Left ventricle myocardium superior (tissue), 1 donor: ENCODE measurements at places on chromosomes 3 and 15. TPM values are rescaled to one million over a fixed set of nuclear protein-coding genes. Genes with fewer than 3 reads are reported as not detected.
A peak's percentile ranks its signal among the peaks of the same experiment; 100 is the strongest.

GRCh38 chr15:86555939-86556338 lies 476.3 kb downstream of the AGBL1 start:
- DNase-seq = no peak

GRCh38 chr15:96428742-96429141 lies 98.2 kb downstream of the NR2F2 start:
- DNase-seq = no peak

DNA sequence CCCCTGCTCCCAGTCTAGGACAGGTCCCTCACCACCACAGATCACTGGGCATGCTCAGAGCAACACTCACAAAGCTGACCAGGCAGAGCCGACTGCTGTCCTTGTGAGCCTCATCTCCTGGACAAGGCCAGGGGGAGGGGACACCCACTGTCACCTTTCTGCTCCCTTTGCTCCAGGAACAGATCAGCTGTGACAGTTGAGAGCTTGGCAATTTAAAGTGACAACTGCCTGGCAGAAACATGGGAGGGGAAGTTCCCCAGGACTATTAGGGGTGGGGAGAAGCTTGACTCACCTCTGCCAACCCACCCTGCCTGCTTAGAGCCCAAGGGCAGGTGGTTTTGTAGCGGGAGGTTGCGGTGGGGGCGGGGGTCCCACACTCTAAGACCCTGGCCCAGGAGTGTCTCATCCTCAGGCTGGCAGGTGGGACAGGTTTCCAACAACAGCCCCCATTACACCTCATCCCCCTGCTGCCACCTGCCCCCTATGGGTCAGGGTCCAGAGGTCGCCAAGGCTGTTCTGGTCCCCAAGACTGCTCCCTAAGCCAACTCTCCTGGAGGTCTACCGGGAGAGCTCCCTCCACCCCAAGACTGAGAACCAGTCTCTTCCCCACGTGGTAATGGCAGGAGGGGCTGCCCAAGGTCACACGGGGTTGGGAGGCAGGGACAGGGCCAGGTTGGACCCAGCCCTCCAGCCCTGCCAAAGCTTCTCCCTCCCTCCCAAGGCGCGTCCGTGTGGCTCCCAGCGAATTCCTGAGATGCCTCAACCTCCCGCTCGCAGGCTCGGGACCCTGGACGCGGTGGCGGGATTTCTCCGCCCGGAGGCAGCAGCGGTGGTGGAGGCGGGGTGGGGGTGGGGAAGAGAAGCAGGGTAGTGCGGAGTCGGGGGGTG lies 80.4 kb downstream of the IQSEC1 start:
- DNase-seq = peak; percentile 75

DNA sequence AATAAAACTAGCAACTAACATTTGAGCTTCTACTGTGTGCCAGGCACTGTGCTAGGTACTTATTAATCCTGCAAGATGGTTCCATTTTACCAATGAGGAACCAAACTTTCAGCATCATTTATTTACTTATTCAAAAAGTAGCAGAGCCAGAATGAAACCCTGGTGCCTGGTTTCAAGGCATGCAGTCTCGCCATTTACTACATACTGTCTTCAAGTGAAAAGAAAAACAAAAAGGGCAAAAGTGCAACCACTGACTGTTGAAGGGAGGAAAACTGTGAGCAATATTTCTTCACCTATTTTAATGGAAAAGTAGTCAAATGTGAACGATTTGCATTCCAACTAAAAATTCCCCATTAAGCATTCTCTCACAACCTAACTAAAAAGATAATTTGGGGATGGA lies 8.7 kb downstream of the DCUN1D1 start:
- no peak for DNase-seq

AMOTL2 gene
- total RNA-seq = 53.9 TPM

DNA sequence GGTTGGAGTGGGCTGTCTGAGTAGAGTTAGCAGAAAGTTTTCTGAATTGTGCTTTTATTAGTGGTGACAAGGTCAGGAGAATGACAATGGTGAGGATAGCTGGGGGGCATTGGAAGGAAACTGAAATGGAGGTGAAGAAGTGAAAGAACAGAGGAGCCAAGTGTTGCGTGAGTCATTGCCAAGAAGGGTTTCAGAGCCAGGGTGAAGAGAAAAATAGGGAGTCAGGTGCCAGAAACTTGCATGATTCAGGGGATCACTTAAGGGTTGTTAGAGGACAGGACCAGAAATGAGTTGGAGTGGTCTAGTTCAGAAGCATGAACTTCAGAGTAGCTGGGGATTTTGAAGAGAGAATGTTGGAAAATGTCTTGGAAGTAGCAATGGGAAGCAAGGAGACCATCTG lies 86.0 kb upstream of the GALNT15 start:
- no peak for DNase-seq

DNA sequence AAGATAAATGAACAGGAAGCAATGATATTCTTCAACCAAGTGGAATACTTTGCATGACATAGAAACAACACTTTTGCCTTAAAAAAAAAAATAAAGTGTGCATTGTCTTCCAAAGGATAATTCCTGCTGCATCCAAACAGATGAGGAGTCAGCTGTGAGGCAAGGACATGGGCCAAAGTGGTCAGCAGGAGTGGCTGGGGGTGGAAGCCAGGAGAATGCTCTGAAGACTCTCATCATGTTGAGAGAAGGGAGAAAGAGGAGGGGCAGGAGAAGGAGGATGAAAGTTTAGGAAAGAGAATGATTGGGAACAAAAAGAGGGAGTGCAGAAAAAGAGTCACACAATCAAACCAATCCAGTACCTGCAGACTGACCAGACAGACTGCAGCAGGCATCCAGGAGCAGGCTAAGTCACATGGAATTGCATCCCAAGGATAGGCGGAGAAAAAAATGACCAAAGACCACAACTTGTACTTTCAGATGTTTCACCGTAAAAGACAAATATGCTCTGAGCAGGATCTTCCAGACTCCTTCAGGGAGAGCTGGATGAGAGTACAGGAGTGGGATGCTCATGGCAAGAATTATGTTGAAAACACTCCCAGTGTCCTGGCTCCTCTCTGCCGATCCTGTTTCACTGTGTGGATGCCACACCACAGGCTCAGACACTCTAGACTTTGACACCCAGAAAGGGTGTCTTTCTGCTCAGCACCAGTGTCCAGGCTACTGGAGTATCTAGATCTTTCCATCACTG lies 11.9 kb downstream of the ABI3BP start:
- no peak for DNase-seq

MYO5C gene
- total RNA-seq = 2.1 TPM

DNA sequence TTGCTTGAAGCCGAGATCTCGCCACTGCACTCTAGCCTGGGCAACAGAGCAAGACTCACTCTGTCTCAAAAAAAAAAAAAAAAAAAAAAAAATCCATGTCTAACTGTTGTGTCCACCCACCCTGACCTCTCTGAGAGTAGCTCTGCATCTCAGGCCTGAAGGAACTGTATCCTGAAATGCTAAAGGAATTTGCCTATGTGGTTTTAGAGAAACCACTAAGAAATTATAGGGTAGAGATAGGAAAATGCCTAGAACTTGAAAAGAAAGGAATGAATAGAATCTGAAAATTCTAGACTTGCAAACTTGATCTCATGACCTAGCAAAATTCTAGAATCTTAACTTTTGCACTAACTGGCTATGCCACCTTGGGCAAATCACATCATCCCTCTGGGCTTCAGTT lies 217.5 kb upstream of the ROPN1 start:
- no peak for DNase-seq

GRCh38 chr15:100355342-100355741 lies 13.6 kb upstream of the ADAMTS17 start:
- DNase-seq = no peak

DNA sequence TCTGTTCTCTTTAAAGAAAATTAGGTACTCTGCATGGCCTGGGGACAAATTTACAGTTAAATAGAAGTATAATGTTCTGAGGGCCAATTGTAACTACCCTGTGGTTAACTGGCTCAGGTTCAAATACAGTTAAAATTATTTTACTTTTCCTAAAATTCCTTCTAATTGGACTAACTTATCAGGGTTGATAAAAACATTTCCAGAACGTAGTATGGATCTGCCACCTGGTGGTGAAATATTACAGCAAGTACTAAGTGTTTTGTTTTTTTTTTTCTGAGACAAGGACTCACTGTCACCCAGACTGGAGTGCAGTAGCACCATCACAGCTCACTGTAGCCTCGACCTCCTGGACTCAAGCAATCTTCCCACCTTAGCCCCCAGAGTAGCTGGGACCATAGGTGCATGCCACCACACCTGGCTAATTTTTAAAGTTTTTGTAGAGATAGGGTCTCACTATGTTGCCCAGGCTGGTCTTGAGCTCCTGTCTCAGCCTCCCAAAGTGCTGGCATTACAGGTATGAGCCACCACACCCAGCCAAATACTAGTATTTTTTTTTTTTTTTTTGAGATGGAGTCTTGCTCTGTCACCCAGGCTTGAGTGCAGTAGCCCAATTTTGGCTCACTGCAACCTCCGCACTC lies 29.2 kb downstream of the NEO1 start:
- DNase-seq = no peak

- DNase-seq = no peak
These were observed 24.4 kb upstream of the ZBTB38 start for GRCh38 chr3:141343865-141344271.

LRIG1 gene
- total RNA-seq = 104 TPM

IL5RA gene
- total RNA-seq = 0.17 TPM

- peak; percentile 55 for DNase-seq
These were observed 98.6 kb downstream of the ARNT2 start for GRCh38 chr15:80502782-80503181.

SEMA3G gene
- total RNA-seq = 9.1 TPM

BTBD1 gene
- total RNA-seq = 155 TPM

CDV3 gene
- 159 TPM for total RNA-seq

DNA sequence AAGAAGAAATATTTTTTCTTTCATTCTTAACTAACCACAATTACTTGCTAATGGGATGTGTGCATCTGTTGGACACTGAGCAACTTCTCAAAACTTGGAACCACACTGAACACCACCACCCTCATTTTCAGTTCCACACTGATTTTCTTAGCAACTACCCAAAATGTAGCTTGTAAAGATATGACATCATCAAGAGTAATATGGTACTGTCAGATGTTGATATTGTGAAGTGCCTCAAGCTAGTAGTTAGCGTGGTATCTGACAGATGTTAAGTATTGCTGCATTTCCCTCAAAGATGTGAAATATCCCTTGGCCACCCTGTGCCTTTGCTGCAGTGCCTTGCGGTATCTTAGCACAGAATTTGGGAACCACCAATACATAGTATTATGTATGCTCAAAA lies 9.3 kb downstream of the RFTN1 start:
- no peak for DNase-seq

GRCh38 chr15:40333922-40334492 lies 6.7 kb downstream of the CCDC9B start:
- DNase-seq = peak; percentile 79

DNA sequence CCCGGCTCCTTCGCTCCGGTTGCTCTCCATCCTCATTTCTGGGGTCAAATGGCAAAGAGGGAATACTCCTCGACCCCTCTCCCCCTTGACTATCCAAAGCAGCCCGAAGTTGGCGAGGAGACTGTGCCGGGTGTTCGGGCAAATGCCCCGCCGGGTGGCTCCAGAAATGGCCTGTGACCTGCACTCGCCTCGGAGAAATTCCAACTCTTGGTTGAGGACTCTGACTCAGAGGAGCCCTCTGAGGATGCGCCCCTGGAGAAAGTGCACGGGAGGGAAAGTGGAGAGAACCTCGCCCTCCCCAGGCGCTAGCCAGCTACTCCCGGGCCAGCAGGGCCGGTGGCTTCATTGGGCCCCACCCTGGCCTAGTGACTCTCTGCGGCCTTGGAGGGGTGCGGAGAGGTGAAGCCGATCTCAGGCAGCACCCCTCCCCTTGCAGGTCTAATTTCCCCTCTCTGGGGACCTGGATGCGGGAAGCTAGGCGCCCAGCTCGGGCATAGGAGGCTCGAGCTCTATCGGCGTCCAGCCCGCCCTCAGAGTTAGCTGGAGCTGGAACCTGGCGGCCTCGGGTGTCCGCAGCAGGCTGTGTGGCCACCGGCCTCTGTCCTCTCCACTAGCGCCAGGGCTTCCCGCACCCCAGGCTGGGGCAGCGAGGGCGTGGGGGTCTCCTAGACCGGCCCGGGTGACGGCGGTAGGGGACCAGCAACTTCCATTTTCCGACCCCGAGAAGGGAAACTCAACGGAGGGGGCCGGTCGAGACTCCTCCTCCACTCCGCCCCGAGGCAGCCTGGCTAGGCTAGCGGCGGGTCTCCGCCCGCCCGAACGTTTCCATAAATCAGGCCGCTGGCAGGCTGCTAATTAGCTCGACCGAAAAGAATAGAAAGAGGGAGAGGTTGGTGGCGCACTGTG lies 29.4 kb downstream of the NR2F2 start:
- no peak for DNase-seq

- no peak for DNase-seq
These were observed 1.5 kb upstream of the OCA2 start for GRCh38 chr15:28100516-28101195.
